ENCODE measurements at places on chromosomes 6 and 20.
A peak's percentile ranks its signal among the peaks of the same experiment; 100 is the strongest.

GRCh38 chr6:161462148-161462547 lies 188.3 kb upstream of the AGPAT4 start:
- DNase-seq = no peak

GRCh38 chr6:133756078-133756695 lies 132.7 kb upstream of the TCF21 start:
- DNase-seq = peak; percentile 18

- no peak for DNase-seq
These were observed 50.3 kb downstream of the ADTRP start for GRCh38 chr6:11727998-11728961.

DNA sequence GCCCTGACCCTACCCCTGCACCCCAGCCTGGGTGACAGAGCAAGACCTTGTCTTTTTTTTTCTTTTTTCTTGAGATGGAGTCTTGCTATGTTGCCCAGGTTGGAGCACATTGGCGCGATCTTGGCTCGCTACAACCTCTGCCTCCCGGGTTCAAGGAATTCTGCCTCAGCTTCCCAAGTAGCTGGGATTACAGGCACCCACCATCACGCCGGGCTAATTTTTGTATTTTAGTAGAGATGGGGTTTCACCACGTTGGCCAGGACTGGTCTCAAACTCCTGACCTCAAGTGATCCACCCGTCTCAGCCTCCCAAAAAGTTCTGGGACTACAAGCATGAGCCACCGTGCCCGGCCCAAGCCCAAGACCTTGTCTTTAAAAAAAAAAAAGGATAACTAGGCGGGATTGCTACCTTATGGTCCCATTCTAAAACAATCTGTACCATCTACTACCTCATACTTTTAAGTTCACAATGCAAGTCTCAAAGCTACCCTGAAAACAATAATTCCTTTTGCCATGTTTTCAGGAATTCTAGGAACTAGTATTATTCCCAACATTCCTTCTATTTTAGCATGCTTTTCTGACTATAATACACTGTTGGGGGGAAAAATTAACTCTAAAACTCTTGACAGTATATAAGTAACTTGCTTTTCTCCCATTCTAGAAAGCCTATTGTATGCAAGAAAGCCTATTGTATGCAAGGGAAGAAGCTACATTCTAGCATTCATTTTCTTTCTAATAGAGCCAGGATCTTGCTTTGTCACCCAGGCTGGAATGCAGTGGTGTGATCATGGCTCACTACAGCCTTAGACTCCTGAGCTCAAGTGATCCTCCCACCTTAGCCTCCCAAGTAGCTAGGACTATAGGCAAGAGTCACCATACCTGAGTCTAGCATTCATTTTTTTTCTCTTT lies 6.6 kb downstream of the TUBB start:
- DNase-seq = no peak

- no peak for DNase-seq
These were observed 3.9 kb downstream of the CD109 start for GRCh38 chr6:73699676-73700459.

GRCh38 chr6:79810871-79811270 lies 136.5 kb downstream of the ELOVL4 start:
- no peak for DNase-seq

DNA sequence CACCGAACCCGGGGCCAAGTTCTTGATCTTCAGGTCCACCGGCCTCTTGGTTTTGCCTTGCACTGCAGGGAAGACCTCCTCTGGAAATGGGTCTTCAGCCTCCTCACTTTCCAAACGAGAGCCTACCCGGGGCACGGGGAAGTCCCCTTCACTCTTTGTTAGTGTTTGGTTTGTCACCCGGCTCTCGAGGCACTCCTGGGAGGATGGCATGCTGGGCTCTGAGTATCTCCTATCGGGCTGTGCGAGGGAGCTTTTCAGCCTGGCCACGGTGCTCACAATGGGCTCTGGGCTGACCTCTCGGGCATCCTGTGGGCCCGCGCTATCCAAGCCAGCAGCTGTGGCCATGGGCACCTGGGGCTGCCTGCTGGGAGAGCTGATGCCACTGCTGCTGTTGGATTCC lies 8.1 kb downstream of the TAGAP start:
- DNase-seq = no peak

- no peak for DNase-seq
These were observed 14.4 kb downstream of the SLC2A4RG start for GRCh38 chr20:63754008-63754407.

DNA sequence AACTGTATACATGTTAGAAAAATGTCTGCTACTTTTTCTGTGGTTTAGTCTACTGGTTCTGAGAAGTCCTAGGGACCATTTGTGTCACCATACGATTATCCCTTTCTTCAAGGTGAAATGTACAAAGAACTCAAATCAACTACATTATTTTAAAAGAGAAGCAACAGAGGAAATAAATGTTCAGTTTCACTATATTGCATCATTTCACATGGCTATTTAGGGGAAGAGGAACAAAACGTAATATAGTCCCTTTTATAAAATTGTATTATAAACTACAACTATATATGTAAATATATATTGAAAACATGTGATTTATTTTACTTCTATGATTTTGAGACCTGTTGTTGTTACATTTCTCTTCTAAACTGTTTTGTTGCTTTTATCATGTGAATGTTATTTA lies 1308.0 kb downstream of the EPHA7 start:
- DNase-seq = no peak

GRCh38 chr6:157867981-157868380 lies 44.9 kb downstream of the SNX9 start:
- no peak for DNase-seq

- DNase-seq = no peak
These were observed 7.4 kb downstream of the POU3F2 start for GRCh38 chr6:98841621-98842341.

GRCh38 chr6:2990248-2990931 lies 9.3 kb upstream of the NQO2 start:
- no peak for DNase-seq

GRCh38 chr20:37383229-37383989 lies 37.5 kb downstream of the SRC start:
- DNase-seq = no peak

GRCh38 chr6:26205625-26206574 lies 118.7 kb downstream of the HFE start:
- peak; percentile 60 for DNase-seq

GRCh38 chr6:43454290-43454695 lies 1.1 kb downstream of the DLK2 start:
- no peak for DNase-seq

GRCh38 chr6:41208439-41209106 lies 7.6 kb upstream of the TREML2 start:
- no peak for DNase-seq

DNA sequence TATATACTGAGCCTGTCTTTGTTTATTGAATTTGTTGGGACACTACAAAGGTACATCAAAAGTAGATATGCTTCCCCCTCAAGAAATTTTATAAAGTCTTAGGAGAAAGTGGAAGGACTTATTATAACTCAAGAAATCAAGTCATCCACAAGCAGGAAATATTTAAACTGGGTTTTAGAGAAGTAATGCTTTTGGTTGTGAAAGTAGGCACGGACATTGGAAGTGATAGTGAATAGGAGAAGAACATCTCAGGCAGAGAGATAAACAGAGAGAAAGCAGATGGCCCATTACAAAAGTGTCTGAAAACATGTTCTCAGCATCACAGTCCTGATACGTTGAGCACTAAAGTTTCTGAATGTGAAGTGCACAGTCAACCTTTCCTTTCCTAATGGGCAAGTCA lies 415.6 kb upstream of the RNF217 start:
- DNase-seq = no peak

GRCh38 chr6:147075381-147075780 lies 128.8 kb upstream of the STXBP5 start:
- DNase-seq = no peak

DNA sequence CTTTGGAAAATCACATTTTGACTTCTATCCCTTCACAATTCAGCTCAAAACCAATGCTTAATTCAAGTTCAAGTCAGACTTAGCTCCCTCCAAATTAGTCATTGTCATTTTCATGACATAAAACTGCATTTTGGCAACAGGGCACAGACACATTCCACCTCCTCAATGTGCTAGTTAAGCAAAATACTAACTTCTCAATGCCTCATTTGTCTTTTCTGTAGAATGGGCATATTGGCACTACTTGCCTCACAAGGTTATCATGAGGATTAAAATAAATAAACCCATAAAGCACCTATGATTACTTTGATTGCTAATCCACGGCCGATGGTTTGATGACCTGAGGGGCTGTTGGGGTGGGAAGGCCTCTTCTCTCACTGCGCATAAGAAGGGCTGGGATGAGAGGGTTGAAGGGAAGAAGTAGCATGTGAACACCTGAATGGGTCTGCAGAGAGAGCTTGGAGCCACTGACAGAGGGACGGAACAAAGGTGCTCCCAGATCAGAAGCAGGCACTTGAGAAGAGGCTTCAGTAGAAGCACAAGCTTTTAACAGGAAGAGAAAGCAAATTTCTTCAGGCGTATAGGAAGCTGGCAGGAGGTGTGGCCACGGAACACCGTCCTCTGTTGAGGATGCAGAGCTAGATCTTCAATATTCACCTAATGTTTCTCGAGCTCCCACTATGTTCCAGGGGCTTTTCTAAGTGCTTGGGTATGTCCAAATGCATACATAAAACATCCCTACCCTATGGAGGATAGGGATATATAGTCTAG lies 11.7 kb upstream of the TBC1D7 start:
- no peak for DNase-seq

GRCh38 chr6:27251112-27251605 lies 3.7 kb downstream of the PRSS16 start:
- no peak for DNase-seq

- DNase-seq = no peak
These were observed 69.3 kb upstream of the MYL9 start for GRCh38 chr20:36471885-36472636.

DNA sequence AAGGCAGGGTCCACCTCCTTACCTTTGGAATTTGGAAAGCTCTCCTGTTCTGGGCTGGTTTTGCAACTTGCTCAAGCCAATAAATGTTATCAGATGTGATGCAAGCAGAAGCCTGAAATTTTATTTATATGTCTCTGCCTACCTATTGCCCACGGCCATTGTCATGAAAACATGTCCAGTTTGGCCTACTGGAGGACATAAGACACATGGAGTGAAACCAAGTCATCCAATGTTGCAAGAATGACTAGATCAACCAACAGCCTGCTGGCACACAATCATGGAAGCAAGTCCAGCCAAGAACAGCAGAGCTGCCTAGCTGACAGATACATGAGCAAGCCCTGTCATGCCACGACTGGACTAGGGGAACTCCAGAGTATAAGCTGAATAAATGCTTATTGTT lies 56.7 kb upstream of the IRAK1BP1 start:
- no peak for DNase-seq

- DNase-seq = no peak
These were observed 164.9 kb downstream of the UTRN start for GRCh38 chr6:144449911-144450597.

GRCh38 chr20:62048821-62049291 lies 16.8 kb downstream of the TAF4 start:
- no peak for DNase-seq

- no peak for DNase-seq
These were observed 294.0 kb downstream of the CLIC5 start for GRCh38 chr6:45721665-45722064.

DNA sequence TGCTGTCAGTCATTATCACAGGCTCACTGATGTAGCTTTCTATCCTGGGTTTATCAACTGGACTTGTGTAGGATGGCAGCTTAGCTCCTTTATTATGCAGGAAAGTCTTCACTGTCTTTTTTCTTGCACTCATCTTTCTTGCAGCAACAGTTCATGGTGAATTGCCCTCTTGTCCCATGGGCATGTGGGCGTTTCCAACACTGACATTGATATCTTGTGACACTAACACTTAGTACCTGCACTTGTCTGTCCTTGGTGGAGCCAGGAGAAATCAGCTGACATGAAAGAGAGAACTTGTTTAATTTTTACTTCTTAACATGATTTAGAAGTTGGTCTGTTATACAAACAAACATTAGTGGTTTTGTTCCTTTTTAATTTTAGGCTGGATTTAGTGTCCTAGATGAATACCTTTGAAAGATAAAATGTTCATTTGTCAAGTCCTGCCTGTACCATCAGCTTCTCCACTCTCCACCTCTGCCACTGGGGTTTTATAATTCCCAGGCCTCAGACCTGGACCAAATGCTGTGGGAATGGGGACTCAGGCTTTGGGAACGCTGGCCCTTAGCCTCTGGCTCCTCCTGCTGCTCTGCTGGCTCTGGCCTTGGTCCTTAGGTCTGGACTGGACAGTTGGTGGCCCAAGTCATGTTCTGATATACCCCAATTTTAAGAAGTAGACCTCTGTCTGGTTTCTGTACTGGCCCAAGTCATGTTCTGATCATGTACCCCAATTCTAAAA lies 161.0 kb upstream of the LAMP5 start:
- no peak for DNase-seq

DNA sequence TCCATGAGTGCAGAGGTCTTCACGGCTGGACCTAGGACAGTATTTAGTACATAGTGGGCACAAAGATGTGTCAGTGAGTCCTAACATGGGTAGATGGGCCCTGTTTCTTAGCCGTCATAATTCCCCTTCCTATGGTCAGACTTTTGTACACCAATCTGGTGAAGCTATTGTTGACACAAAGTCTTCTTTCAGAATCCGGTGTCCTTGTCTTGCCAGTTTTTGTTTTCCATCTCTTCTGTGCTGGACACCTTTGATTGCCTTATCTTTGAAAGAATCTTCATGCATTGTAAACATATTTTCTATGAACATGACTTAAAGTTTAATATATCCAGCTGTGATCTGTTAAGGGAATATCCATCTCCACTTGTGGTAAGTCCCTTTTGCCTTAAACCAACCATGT lies 4.5 kb downstream of the LRRC1 start:
- DNase-seq = no peak

GRCh38 chr6:167858086-167858591 lies 31.4 kb downstream of the AFDN start:
- DNase-seq = no peak

GRCh38 chr6:45432977-45433376 lies 55.2 kb upstream of the SUPT3H start:
- peak; percentile 25 for DNase-seq

DNA sequence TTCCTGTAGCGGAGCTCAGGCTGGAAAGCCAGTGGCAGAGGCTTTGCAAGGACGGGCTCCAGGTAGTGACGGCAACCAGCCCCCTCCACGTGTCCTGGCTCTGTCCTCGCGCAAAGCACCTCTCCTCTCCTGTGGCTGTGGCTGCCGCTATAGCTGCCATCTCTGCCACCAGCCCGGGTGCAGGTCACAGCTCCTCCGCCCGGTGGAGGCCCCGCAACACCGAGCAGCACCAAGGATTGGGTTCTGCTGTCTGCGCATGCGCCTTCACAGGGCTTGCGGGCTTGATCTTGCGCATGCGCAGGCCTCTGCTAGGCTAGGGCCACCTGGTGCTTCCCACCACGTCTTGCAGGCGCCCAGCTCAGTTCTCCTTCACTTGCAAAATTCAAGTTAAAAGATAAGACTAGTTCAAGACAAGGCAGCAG lies 625.4 kb downstream of the QKI start:
- DNase-seq = peak; percentile 76

All from hepatic stellate cell (primary cell).